ENCODE measurements at places on chromosomes 12 and 14.
A peak's percentile ranks its signal among the peaks of the same experiment; 100 is the strongest.

- no peak for DNase-seq
These were observed 154.4 kb downstream of the RPAP3 start for GRCh38 chr12:47551426-47551851.

DNA sequence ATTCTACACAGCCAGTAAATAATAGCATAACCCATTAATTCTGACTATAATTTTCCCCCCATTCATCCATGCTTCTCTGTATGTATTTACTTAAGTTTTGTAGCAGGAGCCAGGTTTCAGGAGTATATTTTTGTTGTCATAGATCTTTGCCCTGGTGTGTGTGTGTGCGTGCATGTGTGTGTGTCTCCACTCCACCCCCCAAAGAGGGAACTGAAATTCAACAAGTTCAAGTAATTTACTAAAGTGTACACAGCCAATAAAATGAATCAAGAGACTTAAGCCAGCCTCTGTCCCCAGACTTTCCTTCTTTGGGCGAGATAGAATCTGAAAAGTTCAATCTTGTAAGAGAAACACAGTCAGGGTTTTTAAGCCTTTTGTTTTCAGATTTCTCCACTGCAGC lies 792.0 kb downstream of the MED13L start:
- DNase-seq, result no peak

DNA sequence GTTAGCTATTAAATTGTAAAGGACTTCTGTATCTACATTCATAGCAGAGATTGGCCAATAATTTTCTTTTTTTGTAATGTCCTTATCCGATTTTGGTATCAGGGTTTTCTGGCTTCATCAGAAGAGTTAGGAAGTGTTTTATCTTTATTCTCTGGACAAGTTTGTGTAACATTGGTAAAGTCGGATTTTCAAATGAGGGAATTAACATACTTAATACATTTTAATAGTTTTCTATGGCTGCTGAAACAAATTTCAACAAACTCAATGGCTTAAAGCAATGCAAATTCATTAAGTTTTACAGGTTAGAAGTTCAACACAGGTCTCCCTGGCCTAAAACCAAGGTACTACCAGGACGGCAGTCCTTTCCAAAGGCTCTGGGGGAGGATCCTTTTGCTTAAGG lies 13.2 kb upstream of the SLC8A3 start:
- no peak for DNase-seq

- DNase-seq, result no peak
These were observed 12.4 kb downstream of the MLXIP start for GRCh38 chr12:122090759-122091515.

GRCh38 chr12:124456652-124457152 lies 110.7 kb downstream of the NCOR2 start:
- DNase-seq, result no peak

- DNase-seq, result no peak
These were observed 5.3 kb upstream of the KRAS start for GRCh38 chr12:25256005-25256404.

DNA sequence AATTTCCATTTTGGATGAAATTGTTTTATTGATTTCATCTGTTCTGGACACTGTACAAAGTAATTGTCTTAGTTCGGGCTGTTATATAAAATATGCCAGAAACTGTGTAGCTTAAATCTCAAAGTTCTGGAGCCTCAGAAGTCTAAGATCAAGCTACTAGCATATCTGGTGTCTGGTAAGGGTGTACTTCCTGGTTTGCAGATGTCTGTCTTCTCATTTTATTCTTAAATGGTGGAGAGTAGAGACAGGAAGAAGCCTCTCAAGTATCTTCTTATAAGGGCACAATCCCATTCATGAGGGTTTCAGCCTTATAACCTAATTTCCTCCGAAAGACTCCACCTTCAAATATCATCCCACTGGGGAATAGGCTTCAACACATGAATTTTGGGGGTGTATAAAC lies 51.3 kb downstream of the MON2 start:
- no peak for DNase-seq

DNA sequence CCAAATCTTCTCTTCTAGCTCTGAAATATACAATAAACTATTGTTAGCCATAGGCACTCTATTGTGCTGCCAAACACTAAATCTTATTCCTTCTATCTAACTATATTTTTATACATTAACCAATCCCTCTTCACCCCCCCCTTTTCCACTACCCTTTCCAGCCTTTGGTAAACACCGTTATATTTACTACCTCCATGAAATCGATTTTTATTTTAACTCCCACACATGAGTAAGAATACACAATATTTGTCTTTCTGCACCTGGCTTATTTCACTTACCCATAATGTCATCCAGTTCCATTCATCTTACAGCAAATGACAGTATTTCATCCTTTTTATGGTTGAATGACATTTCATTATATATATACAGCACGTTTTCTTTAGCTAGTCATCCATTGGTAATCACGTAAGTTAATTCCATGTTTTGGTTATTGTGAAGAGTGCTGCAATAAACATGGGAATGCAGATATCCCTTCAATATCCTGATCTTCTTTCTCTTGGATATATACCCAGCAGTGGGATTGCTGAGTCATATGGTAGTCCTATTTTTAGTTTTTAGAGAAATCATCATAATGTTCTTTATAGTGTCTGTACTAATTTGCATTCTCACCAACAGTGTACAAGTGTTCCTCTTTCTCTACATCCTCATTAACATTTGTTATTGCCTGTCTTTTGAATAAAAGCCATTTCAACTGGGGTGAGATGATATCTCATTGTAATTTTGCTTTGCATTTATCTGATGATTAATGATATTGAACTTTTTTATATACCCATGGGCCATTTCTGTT lies 34.2 kb upstream of the PLBD1 start:
- DNase-seq, result no peak

DNA sequence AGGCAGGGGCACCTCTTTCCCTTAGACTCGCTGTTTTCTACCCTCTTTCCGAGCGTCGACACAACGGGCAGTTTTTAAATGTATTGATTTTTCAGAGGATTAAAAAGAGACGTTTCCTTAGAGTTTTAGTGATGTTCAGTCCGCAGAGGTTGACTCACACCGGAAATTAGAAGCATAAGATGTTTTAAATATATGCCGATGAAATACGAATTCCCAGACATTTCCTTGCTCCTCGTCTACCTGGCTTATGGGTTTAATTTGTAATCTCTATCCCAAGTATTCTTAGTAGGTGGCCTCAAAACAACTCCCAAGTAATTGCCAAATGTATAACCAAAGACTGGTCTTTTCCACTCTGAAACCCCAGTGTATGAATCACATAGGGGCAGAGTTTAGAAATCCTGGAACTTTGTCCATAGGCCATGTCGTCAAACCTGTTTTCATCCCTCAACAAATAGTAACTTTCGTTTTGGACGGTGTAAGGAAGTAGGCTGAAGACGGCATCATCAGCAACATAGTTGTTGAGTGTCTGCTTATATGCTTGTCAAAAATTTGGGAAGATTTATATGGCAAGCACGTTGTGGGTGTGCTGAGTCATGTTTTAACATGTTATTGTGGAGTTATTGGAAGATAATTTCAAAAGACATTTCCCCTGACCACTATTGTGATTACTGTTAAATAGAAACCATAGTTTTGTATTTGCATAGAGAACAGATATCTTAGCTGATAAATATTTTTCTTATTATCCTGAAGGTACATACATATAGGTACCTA lies 824 bp downstream of the TBK1 start:
- DNase-seq, result no peak

DNA sequence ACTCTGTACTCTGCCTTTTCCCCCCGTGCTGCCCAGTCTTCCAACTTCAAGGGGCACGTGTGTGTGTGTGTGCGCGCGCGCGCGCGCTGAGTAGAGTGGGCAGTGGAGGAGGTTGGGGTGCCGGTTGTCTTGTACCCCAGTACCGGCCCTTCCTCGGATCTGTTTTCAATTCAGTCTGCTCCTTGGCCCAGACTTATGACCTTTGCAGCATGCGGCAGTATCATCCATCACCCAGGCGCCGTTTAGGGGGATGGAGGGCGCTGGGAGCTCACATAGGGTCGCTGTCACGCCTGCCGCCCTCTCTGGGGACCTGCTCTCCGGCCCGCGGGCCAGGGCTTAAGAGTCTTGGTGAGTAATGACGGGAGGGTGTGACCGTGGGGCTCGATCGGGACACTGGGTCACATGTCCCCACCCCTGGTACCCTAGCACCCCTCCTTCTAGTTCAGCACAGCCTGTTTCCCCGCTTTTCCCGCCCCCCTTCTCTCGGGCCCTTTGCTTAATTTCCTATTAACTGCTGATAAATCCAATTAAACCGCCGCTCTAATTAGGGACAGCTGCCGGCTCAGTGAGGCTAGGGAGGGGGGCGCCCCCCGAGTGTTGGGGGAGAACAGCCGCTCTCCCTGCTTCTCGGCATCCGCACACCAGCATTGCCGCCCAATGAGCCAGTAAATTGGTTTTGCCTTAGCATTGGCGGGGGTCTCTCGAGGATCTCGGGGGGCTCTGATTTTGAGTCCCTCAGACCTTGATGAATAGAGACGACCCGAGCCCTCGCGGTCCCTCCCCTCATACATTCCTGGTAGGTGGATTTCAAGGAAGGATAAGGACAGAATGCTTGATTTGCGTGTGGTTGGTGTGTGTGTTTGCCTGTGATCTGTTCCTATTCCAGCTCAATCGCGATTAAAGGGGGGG lies 9.3 kb downstream of the STAC3 start:
- peak; percentile 21 for DNase-seq

GRCh38 chr12:85821759-85822158 lies 14.4 kb downstream of the RASSF9 start:
- DNase-seq, result no peak

DNA sequence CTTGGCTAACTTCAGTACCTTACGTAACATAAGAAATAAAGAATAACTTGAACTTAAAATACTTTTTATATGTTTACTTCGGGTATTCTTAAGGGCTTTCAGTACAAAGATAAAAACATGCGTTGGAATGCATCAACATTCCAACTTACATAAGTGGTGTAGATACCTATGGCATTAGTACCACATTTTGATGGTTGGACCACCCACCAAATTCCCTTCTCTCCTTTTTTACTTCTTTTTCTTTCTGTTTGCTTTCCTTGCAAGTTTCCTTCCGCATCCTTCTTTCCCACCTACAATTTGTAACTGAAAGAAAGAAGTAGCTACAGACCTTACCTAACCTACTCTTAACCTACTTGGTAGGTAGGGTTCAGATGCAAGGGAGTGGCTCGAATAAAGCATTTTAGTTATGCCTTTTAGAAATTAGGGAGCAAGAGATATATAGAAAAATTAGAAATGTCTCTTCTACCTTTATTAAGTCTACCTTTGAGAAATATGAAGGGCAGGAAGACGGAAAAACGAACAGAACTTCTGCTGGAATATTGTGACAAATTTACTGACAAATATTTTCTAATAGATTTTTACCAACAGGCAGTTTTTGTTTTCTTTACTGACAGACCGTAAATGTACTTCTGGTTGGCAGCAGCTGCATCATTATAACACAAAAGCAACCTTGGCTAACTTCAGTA lies 2.1 kb upstream of the ARHGAP5 start:
- DNase-seq, result no peak

DNA sequence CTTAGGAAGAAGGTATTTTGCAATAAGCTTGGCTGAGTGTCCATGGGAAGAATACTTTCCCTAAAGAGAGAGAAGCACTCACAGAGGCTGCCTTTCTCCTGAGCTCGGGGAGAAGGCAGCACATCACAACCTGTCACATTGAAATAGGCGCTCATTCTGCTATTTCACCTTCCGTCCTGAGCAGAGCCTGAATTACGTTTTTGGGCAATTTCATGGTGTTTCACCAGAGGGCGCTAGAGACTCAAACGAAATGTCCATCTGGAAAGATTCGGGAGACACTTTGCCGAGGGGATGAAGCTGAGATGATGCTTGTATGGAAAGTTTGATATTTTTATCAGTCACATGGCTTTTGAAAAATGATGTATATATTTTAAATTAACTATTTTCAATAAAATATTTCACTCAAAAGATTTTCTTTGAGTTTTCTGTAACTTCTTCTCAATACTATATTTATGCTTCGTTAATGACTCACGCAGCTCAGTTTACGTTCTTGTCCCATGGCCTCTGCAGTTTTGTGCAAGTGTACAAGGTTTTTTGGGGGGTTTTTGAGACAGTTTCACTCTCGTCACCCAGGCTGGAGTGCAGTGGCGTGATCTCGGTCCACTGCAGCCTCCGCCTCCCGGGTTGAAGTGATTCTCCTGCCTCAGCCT lies 17.4 kb upstream of the B4GALNT3 start:
- peak; percentile 69 for DNase-seq

DNA sequence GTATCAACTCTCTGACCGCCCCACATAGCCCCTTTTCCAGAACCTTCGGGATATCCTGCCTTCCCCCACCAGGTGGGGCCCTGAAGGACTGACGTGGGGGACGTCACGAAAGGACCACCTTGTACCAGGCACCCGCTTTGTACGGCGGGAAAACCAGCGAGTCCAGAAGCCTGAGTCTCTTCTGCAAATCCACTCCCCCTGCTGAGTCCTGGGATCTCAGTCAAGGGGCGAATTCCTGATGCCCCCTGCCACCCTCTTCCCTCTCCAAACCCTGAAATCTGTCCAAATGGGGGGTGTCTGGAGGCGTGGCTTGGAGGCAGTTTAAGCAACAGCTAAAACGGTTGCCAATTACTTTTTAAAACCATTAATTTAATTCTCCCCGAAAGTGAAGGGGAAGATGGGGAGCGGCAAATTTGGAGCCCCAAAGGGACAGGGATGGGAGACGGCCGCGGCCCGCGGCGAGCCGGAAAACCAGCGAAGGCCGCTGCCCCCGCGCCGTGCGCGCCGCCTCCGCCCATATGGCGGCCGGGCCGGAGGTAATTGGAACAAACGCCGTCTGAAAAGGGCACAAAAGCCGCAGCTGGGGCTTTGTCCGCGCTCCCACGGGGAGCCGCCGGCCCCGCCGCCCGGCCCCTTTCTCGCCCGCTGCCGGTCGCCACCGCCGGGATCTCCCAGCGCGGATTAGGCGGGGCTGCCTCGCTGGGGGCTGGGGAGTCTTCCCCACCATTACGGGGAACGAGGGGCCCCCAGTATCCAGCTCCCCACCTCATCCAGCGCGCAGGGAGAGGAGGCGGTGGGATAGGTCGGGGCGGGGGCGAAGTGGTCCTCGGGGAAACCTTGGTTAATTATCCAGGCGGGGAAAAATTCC lies 6.6 kb downstream of the LHX5 start:
- DNase-seq, result no peak

DNA sequence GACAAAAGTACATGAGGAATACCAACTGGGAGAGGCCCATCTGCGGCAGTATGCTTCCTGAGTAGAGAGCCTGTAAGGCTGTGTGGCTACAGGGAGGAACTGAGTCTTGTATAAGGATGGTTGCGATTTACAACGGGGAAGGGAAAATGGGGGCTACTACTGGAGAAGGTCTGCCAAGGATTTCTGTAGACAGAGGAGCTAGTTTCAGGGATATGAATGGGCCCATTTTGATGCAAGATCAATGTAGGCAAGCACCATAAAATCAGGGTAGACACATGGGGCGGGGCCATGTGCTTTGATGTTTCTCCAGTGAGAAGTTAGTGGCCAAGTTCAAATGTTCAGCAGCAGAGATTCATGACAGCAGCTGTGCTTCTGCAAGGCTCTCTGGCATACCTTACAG lies 149.4 kb downstream of the GPR65 start:
- DNase-seq, result no peak

- no peak for DNase-seq
These were observed 404 bp upstream of the CCDC91 start for GRCh38 chr12:28189784-28190320.

GRCh38 chr12:9449181-9449580 lies 158.5 kb downstream of the KLRB1 start:
- no peak for DNase-seq

Measured in WTC11 (cell line).